Esophagus muscularis mucosa (tissue), 4 donors: ENCODE measurements at places on chromosomes 2 and 18. TPM values are rescaled to one million over a fixed set of nuclear protein-coding genes. Genes with fewer than 3 reads are reported as not detected.

DNA sequence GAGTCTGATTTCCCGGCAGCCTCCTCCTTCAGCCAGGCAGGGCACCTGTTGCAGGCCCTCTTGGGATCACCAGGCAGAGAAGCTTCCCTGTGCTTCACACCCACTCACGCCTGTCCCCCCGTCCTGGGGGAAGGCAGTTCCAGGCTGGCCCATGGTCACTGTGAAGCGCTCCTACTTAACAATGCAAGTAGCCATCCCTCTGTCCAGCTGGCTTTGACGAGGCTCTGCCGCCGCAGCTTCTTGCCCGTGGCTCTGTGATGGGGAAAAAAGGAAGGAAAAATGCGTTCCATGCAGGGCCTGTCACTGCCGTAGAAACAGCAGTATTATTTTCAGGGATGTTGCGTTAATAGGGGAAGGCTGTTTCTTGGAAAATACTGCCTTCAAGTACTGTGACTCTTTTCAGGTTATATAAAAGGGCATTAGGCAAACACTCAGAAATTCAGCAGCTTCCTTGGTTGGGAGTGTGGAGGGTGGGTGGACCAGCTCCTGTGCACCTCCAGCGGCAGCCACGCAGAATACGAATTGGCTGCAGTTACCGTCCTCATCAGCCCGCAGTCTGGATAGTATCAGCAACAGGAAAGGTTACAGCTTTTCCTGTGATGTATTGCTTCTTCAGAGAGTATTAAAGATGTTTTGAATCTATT, 232.3 kb downstream of the KLHL29 start:
- peak overlapping the region; percentile 94 for H3K27ac ChIP-seq
- H3K4me1 ChIP-seq, result peaks cover 78% of the 10 kb centered on the region
- no peaks in the 10 kb centered on the region for H3K27me3 ChIP-seq
- no peak for DNase-seq

- H3K36me3 ChIP-seq, result no peaks in the 10 kb centered on the region
- no peaks in the 10 kb centered on the region for H3K4me1 ChIP-seq
- H3K27me3 ChIP-seq, result no peaks in the 10 kb centered on the region
- H3K4me3 ChIP-seq, result no peak overlapping the region
- no peak overlapping the region for H3K27ac ChIP-seq
- no peak for DNase-seq
These were observed 183.5 kb upstream of the ZNF521 start for GRCh38 chr18:25535495-25535894.

DNA sequence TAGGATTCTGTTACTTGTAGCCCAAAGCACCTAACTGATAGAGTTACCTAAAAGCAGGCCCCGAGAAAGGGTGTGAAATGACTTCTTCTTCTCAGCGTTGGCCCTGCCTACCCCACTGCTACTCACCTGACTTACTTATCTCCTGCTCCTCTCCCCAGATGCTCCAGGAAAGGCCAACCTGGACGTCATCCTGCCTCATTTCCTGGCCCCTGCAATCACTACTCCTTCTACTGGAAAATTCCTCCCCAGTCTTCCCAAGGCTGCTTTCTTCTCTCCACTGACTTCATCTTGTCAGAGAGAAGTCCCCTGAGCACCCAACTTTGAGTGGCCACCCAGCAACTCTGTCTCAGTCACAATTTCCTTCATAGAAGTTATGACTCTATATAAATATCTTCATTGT, 63.4 kb upstream of the KLF7 start:
- H3K27me3 ChIP-seq, result no peaks in the 10 kb centered on the region
- no peak for DNase-seq
- peaks cover 51% of the 10 kb centered on the region for H3K4me1 ChIP-seq
- H3K4me3 ChIP-seq, result no peak overlapping the region

Gene SLC4A5
- 1.8 TPM for total RNA-seq

Gene AMER3
- not detected for total RNA-seq

Gene ATOH8
- total RNA-seq, result 79.7 TPM

Gene CNRIP1
- total RNA-seq, result 44.4 TPM
